ENCODE measurements at places on chromosomes 7 and 10. TPM values are rescaled to one million over a fixed set of nuclear protein-coding genes. Genes with fewer than 3 reads are reported as not detected.

The GRM8 gene
- not detected for total RNA-seq

The HMX2 gene
- not detected for total RNA-seq

The ASB10 gene
- total RNA-seq = not detected

The EMX2 gene
- 4.6 TPM for total RNA-seq
